Stimulated activated CD4-positive, alpha-beta T cell treated with anti-CD3 and anti-CD28 coated beads, Interleukin-4, amount 100 ng/mL, for 4 hours (primary cell): ENCODE measurements at places on chromosomes 7 and 10.

DNA sequence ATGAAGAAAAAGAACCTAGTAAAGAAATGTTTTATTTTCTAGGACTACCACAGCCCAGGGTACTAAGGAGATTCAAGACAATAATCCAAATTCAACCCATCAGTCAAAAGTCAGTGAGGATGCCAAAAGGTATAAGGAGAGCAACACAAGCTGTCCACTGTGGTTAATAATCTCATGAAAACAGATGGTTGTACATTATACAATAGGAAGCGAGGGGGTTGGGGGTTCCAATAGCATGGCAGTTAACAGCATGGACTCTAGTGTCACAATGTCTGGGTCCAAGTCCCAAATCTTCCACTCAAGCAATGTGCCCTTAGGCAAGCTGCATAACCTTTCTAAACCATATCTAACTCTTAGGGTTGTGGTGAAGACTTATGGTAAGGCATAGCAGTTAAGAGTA is 35.1 kb downstream of the BRAF start:
- DNase-seq: no peak

- DNase-seq: no peak
Measured at GRCh38 chr7:30169579-30169978, 34.8 kb downstream of the MTURN start.

GRCh38 chr10:119233123-119233820 is 25.9 kb downstream of the GRK5 start:
- no peak for DNase-seq

- DNase-seq: no peak
Measured at GRCh38 chr7:98997846-98998245, 119.5 kb downstream of the TRRAP start.

- no peak for DNase-seq
Measured at GRCh38 chr10:58028597-58029366, 238.9 kb downstream of the IPMK start.

GRCh38 chr7:65448816-65449504 is 75.3 kb downstream of the ZNF92 start:
- DNase-seq: no peak

DNA sequence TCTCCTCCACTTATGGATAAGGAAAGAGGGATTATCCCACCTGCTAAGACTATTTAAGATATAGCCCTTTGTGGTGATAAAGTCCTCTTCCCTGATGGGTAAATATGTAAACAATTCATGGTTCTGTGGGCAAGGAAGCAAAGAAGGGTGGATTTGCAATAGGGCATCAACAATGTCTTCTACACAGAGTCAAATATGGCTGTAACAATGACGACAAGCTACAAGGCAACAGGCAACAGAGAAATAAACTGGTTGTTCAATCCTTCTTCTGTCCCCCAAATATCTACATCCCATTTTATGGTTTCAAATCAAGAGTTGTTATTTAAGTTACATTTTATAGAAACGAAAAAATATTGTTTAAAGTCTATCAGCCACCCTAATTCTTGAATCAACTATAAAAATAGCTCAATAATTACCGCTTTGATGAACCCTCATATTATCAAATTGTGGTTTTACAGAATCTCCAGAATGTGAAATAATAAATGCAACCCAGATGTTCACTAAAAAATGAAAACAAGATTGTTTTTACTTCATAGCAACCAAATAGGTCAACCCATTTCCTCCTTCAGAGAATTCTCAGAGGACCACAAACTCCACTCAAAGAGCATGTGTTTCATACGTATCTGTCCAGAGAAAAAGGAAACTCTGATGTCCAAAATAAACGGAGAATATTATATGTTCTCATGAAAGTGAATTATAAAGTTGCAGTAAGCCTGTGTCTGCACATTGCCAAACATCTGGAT is 13.8 kb downstream of the CYTH3 start:
- DNase-seq: no peak

DNA sequence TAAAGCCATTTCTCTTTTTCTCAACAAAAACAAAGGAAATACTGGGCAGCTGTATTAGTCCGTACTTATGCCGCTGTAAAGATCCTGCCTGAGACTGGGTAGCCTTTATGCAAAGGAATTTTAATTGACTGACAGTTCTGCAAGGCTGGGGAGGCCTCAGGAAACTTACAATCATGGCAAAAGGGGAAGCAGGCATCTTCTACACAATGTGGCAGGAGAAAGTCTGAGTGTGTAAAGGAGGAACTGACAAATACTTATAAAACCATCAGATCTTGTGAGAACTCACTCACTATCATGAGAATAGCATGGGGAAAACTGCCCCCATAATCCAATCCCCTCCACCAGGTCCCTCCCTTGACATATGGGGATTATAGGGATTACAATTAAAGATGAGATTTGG is 264.3 kb downstream of the SEMA3A start:
- no peak for DNase-seq

GRCh38 chr10:122499491-122499941 is 38.2 kb downstream of the HTRA1 start:
- no peak for DNase-seq

DNA sequence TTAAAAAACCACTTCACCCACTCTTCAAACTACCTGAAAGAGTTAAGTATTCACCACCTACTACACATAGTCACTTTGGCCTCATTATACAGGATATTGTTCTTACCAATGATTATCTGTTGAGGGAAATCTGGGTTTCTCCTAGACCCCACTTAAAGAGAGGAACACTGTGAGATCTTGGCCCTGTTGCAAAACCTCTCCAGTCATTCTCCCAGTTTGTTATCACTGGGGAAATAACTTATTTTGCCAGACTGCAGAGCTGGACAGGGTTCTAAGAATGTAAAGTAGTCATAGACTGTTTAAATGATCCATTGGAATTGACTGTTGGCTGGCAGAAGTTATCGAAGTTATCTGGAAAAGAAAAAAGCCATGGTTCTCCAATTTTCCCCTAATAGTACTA is 143.8 kb downstream of the HGF start:
- DNase-seq: no peak

DNA sequence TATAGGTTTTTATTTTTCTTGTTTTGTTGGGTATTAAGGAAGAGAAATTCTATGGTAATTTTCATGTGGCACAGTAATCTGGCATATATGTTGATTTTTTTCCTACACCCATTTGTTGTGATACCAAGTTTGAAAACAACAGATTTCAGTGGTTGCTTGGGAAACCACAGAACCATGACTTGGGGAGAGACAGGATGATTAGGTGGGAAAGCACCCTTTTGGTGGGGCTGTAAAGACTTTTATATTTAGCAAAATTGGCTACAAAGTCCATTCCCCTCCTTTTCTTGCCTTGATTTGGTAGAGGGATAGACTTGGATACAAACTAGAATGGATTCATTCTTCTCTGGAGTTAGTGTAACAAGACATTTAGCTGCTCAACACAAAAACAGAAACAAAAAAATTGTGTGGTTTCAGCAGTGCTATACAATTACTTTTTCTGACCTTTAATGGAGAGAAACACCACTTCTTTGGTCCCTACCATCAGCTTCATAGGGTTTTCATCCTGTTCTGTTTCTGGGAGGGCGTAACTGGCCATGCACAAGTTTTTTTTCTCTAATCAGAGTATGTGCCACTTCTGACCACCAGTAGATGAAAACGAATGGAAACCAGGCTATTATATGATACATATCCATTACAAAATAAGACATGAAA is 52.7 kb downstream of the FIGNL1 start:
- DNase-seq: no peak

GRCh38 chr10:120423431-120424197 is 33.4 kb upstream of the PLPP4 start:
- DNase-seq: no peak

- no peak for DNase-seq
Measured at GRCh38 chr7:39825401-39825980, 124.6 kb upstream of the CDK13 start.

DNA sequence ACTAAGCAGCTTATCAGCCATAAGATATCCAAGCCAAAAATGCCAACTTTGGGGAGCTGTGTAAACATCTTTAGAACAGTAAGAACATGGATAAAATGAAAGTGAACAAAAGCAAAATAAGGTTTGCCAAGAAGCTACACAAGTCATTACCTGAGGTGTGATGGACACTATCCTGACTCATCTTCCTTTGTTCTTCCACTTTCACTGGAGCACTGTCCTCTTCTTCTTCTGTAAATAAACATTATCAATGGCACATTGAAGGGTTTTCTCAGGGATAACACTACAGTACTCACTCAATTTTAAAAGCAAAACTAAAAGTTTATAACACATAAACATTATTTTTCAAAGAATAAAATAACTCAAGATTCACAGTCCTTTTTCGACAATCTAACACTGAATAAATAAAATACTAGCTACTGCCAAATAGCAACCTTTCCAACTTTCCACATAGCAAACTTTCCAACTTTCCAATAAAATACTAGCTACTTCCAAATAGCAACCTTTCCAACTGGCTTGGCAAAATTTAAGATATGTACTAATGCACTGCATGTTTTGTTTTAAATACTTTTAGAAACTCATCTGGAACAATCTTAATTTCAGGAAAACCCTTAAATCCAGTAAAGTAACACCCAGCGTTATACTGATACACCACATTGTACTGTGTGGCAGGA is 174.1 kb downstream of the SKAP2 start:
- no peak for DNase-seq

- no peak for DNase-seq
Measured at GRCh38 chr10:88851706-88852105, at the start of gene ANKRD22. Gene ANKRD22 (minus strand): TSS chr10:88851844. CDS start chr10:88851607, 237 bp downstream.

DNA sequence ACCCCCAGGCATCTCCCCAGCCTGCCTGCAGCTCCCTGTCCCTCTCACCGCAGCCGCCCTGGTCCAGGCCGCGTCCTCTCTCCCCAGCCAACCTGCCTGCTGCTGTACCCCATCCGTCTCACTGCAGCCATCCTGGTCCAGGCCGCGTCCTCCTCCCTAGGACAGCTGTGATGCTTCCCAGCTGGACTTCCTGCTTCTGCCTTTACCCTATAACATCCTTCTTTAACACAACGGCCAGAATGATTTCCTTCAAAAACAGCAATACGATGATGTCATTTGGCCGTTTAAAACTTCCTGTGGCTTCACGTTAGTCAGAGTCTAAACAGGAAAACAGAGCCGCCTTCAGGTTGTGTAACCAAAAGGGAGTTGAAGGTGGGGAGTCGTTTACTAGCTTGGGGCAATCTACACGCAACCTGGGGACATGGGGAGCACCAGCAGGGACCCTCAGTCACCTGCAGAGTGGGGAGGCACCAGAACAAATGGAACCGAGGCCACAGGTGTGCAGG is 32.2 kb upstream of the ZFAND2A start:
- DNase-seq: no peak

DNA sequence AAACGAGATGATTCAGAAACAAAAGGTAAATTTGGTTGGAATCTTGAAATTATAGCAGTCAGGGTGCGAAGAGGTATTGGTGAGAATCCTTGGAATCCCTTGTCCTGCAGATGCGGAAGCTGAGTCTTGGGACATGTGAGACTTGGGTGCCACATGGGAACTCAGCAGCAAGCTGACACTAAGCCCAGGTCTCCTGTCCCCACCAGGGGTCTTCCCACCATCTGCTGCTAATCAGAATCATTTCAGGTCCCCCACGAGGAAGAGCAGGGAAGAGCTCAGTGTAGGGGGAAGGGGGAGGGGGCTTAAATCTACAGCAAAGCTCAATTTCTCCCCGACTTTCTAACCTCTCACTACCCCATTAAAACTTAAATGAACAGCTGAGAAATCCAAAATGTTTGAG is 126.1 kb upstream of the BMPER start:
- no peak for DNase-seq
